ENCODE measurements at places on chromosomes 7 and 10.

DNA sequence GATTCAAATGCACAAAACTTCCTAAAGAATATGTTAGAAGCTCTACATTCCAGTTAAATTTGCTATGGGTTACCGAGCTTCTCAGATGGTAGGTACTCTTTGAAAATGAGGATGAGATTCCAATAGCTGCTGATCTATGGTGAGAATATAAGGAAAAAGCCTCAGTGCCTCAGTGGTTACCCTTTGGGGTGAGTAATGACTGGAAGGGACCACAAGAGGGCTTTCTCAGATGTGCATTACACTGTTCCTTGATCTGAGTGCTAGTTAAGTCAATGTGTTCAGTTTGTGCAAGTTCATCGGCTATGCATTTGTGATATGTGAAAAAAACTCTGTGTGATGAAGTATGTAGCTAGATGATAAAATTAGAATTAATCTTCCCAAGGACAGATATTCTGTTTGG is 3.5 kb downstream of the NRCAM start:
- DNase-seq, result no peak

DNA sequence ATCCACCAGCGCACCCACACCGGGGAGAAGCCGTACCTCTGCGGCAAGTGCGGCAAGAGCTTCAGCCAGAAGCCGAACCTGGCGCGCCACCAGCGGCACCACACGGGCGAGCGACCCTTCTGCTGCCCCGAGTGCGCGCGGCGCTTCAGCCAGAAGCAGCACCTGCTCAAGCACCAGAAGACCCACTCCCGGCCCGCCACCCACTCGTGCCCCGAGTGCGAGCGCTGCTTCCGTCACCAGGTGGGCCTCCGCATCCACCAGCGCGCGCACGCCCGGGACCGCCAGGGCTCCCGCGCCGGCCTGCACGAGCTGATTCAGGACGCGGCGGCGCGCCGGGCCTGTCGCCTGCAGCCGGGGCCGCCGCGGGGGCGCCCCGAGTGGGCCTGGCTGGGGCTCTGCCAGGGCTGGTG is 17.7 kb downstream of the ZNF775 start:
- peak; percentile 59 for DNase-seq

- no peak for DNase-seq
Observed at GRCh38 chr10:54880996-54881395, 80.0 kb upstream of the PCDH15 start.

- no peak for DNase-seq
Observed at GRCh38 chr7:115216652-115217051, 294.8 kb downstream of the MDFIC start.

DNA sequence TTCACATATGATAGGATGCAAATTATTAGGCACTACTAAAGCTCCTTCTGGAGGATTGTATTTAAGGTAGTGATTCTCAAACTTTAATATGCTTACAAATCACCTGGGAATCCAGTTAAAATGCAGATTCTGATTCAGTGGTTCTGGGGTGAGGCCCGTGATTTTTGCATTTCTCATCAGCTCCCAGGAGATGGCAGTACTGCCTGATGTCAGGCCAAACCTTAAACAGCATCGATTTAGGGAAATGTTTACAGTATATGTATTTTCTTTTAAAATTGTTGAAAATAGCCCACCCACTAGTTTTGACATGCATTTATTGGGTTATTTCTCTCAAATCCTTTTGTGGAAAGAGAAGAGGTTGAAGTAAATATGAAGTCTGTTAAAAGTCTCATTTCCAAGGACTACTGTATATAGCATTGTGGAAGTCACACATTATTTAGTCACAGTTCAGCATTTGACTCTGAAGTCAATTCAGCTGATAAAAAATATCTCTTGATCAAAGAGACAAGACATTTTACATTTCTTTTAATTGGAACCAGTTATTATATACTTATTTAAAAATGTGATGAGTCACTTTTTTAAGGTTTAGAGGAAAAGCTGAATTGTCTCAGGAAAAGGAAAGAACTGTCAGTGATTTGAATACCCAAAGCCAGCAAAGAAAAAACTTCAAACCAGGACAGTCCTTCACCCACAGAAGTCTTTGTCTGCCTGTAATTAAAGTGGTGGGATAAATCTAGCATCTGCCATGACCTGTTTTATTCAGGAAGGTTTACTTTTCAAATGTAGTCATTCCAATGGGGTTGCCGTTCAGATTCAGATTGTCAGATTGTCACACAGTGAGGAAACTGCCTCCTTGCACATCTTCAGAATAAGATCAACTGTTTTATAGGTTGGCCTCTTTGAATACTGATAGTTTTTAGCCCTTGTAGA is 21.1 kb upstream of the HBP1 start:
- no peak for DNase-seq

- no peak for DNase-seq
Observed at GRCh38 chr10:43689007-43689491, 40.4 kb upstream of the ZNF32 start.

DNA sequence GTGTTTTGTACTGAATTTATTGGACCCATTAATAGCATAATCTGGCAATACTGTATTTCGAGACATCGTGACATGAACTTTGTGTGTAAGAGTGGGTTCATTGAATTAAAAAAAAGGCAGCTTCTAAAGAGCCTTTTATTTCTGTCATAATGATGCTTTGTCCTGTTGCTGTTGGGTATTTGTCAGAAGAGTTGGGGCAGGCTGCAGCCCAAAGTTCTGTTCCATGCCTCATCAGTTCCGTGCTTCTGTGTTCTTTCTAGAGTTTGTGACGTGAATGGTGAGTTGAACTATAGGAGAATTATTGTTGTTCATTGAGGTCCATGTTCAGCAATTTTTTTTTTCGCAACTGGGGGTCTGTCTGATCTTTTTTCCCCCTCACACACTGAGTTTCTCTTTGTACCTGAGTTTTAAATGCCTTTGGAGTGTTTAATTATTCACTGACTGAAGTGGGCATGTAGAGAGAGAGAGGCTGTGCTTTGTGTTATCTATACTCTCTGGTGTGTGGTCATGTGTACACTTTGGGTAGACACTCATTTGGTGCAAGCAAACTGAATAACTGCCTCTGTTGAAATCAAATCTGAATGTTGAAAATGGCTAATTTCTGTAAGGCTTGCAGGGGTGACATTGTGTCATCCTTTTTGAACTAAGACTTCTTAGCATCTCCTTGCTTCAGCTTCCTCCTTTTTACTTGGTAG is 69.8 kb downstream of the ADD3 start:
- no peak for DNase-seq

DNA sequence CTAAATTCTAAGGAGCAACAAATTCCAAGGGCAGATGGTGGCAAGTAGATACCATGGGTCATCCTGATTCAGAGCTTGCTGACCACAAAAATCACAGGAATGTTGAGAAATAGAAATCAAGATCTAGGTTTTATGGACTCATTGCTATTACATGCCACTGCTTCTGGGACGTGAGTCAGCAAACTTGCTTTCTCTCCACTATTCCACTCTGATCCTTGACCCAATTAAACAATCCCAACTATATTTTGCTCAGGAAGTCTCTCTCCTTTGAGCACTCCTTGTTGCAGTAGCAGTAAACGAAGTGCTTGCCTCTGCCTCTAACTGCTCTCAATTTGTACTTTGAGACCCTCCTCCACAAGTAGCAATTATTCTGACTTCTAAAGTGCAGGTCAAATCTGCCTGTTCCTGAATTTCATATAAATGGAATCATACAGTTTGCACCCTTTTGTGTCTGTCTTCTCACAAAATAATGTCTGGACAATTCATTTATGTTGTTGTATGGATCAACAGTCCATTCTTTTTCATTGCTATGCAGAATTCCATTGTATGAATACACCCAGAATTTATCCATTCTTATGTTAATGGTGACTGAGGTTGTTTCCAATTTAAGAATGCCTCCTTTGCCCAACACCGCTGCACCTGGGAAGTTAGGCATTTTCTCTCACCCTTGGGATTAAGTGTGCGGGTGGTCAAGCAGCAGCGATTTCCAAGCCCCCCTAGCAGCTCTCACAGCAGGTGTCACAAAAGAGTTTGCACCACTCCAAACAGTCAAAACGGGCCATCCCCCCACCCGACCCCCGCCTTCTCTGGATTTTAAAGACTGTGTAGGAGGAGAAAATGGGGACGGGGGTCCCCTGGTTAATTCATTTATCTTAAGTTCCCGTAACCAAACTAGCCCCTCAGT is 35.9 kb downstream of the ACSM6 start:
- DNase-seq, result no peak

GRCh38 chr7:52119537-52119936 is 802.9 kb upstream of the COBL start:
- DNase-seq, result no peak

- DNase-seq, result no peak
Observed at GRCh38 chr7:13386741-13387140, 602.7 kb downstream of the ETV1 start.

DNA sequence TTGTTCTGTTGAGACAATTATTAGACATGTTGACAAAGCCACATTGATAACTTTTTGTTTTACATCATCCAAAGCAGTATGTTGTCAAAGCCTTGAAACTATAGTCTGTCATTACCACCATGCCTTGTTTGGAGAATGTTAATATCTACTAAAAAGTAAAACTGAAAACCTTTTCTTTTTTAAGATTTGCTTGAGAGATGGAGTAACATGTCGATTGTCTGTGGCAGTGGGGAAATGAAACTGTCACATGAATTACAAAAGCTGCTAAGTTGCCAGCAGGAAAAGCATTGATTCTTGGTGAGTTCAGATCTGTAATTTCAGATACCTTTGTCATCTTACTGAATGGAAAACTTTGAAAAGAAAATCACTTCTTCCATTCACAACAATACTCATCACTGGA is 69.1 kb downstream of the TFPI2 start:
- DNase-seq, result no peak

DNA sequence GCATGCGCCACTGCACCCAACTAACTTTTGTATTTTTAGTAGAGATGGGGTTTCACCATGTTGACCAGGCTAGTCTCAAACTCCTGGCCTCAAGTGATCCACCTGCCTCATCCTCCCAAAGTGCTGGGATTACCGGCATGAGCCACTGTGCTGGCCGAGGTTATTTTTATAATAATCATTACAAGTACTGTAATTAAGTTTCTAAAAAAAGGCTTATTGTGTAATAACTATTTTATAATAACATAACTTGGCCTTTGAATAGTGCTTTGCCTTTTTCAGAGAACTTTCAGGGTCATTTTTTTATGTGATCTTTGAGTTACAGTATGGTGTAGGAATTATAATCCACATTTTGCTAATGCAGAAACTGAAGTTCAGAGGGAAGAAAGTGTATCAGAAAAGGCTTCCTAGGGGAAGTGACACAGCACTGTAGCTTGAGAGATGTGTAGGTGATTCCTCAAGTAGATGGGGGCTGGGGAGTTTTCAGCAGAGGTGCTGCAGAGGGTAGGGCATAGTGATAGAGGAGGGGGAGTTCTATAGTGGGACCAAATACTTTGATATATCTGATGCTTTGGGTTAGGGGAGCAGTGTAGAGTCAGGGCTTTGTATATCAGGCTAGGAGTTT is 9.2 kb upstream of the SYPL1 start:
- DNase-seq, result no peak

GRCh38 chr7:129998446-129998845 is 45.7 kb upstream of the UBE2H start:
- no peak for DNase-seq

- peak; percentile 54 for DNase-seq
Observed at GRCh38 chr7:1642291-1642731, 27.8 kb upstream of the ELFN1 start.

DNA sequence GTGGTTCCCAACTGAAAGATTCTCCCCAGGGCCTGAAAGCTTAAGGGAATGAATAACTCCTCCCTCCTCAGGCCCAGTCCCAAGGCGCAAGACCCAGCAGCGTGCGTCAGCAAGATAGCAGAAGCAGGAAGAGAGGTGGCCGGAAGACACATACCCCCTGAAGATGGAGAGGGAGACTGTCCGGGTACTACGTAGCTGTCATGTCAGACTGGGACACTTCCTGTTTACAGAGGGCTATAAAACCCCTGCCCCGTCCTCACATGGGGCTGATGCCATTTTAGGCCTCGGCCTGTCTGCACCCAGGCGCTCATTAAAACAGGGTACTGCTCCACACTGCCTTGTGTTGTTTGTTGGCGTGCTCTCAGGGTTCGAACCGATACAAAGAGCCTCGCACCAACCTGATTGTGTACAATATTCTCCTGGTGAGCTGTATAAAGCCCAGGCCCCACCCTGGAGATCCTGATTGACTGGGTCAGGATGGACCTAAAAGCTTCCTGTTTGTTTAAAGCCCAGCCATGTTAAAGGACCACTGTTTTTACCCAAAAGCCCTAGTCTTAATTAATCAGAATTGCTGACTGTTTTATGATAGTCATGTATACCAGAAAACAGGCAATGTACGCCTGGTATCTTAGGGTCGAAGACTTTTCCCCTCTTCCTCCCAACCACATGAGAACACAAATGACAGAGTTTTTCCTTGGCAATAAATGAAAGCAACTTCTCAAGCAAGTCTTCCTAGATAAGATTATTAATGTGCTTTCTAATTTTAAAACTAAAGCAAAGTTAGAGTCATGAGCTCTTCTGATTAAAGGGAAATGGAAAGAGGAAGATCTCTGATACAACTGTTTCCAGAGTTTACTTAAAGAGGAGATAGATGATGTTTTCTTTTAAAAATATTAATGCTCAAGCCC is 251.5 kb downstream of the DOCK4 start:
- no peak for DNase-seq

DNA sequence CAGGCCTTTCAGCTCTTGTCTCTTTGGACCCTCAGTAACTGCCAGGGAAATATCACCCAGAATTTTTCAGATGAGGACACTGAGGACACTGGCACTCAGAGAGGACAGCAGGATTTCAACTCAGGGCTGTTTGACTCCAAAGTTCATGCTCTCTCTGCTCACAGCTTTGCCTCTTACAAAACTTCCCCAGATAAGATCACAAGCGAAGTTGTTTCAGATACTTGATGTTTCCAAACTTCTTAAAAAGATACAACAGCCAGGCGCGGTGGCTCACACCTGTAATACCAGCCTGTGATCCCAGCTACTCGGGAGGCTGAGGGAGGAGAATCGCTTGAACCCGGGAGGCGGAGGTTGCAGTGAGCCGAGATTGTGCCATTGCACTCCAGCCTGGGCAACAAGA is 32.4 kb upstream of the ZRANB1 start:
- DNase-seq, result no peak

GRCh38 chr7:153475239-153475638 is 577.0 kb upstream of the DPP6 start:
- DNase-seq, result no peak

DNA sequence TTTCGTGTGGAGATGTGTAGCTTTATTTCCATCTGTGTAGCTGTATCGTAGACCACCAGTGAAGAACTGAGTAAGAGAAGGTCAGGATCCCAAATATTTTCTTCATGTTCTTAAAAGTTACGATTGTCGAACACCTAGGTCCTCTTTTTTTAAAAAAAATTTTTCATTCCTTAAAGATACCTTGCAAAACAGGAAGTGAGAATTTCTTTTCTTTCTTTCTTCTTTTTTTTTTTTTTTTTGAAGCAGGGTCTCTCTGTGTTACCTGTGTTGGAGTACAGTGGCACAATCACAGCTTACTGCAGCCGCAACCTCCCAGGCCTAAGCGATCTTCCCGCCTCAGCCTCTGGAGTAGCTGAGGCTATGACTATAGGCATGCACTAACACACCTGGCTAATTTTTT is 60.8 kb downstream of the PHTF2 start:
- DNase-seq, result no peak
